LoVo (cell line): ENCODE measurements at places on chromosomes 1 and 21.

GRCh38 chr1:202029727-202030126 lies 19.3 kb downstream of the ELF3 start:
- DNase-seq: no peak

GRCh38 chr1:110203021-110203661 lies 7.0 kb upstream of the KCNC4 start:
- DNase-seq: peak; percentile 76

DNA sequence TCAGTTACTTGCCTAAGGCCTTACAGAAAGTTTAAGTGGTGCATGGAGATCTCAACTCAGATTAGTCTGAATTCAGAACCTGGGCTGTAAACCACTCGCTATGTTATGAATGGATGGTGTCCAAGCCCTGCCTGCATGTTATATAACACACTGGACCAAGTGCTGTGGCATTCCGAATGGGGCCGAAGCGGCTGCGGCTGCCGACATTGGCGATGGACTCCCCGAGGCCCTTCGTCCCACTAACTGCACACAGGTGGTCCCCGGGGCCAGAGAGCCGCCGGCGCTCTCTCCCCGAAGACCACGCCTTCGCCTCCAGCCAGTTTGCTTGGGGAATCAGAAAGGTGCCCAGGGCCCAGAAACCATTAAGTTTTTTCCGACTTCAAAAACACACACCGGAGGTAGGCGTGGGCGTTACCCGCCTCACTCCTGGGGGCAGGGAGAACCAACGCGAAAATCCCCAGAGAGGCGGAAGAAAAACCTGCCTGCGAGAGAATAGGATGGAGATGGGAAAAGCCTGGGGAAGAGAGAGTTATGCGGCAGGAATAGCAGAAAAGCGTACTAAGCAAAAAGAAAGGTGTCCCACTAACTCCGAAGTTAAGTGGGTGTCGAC lies 579 bp upstream of the TENT5C start:
- DNase-seq: peak; percentile 8

GRCh38 chr1:4978660-4979390 lies 324.4 kb downstream of the AJAP1 start:
- DNase-seq: no peak

DNA sequence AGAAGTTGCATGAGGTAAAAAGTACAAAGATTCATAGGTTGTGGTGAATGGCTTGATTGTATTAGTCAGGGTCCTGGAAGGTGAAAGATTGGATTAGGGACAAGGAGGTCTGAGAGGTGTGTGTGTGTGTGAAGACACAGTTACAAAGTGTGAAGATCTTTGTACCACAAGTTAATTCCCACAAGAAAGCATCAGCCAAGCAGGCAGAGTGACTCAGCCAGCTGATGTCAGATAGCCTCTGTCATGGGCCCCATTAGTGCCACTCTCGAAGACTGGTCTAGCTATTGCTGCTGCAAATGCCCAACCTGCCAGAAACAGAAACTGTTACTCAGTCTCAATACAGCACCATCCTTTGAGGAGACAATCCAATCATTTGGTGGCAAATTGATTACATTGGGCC lies 96.5 kb downstream of the DTL start:
- DNase-seq: no peak
